ENCODE measurements at places on chromosomes 1 and 21. TPM values are rescaled to one million over a fixed set of nuclear protein-coding genes. Genes with fewer than 3 reads are reported as not detected.

The LCE1C gene
- not detected for total RNA-seq

GRCh38 chr1:92790867-92791266 lies 6.0 kb upstream of the EVI5 start:
- DNase-seq = no peak

DNA sequence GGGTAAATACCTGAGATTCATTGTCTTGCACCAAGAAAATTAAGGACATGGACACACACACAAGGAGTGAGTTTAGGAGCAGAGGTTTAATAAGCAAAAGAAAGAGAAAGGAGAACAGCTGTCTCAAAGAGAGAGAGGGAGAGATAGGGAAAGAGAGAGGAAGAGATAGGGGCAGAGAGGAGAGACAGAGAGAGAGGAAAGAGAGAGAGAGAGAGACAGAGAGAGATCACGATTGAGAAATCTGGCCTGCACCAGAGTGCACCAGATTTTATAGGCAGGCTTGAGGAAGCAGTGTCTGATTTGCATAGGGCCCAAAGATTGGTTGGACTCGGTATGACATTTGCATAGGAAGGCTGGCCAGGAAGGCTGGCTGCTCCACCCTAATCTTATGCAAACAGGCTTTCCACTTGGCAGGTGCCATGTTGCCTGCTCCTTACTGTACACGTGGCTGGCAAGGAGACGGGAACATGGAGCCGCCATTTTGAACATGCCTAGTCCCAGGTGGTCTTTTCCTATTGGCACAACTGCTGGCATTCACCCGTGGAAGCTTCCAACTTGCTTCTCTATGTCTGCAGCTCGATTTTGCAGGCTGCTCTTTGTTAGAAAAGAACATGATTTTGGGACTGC lies 419.9 kb downstream of the ZP4 start:
- DNase-seq = no peak

DNA sequence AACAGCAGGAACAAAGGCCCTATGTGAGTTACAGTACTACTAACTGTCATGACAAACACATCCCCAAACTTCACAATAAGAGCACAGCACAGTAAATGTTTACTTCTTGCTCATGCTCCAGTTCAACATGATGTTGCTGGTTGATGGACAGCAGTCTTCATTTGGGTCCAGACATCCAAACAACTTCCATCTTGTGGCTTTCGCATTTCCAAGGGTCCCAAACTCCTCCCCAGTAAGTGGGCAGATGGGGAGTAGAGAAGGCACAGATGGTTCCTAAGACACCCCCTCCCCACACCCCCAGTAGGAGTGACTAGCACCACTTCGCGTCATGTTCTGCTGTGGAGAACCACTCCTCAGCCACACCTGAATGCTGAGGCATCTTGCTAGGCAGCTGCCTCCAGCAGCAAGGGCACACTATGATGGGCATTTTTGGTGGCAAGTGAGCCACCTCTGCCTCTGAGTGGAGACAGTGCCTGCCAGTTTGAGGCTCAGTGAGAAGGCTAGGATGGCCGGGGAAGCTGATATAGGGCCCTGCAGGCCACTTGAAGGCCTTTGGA lies 32.7 kb upstream of the CD2 start:
- DNase-seq = no peak

GRCh38 chr1:247212627-247213617 lies 41.1 kb upstream of the ZNF124 start:
- peak; percentile 15 for DNase-seq

The KPRP gene
- not detected for total RNA-seq

DNA sequence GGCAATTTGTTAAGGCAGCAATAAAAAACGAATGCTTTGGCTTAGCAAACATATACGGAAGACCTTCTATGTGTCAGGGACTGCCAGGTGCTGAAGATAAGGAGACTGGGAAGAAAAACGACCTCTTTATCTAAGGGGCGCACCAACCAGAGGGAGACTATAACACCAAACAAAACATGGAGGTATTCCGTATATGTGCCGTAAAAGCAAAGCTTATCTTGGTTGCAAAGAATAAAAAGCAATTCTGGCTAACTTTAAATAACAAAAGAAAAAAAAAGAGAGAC lies 167.1 kb upstream of the KCNJ15 start:
- DNase-seq = no peak

The PEX14 gene
- 10.2 TPM for total RNA-seq

- DNase-seq = no peak
Measured at GRCh38 chr1:90107990-90108389, 113.1 kb downstream of the ZNF326 start.

The CDCA8 gene
- total RNA-seq = 1.3 TPM

The TDRD5 gene
- 0.87 TPM for total RNA-seq

DNA sequence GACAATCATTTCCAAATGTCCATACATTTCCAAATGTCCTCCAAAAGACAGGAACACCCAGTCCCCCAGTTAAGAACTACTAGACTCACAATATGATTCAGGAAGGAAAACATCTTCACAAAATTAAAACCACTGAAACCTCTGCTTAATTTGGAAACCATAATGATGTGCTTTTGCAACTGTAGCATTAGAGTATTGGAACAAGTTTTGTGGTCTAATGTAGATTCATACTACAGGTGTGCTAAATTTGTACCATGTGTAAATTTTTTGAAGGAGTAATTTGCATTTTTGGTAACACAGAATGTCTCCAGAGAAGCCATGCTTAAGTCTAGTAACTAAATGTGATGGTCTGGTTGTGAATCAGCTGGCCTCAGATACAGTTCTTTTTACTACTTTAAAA lies 129.6 kb downstream of the DPYD start:
- no peak for DNase-seq

The ADORA1 gene
- total RNA-seq = 4.2 TPM

The FAM72B gene
- total RNA-seq = 0.52 TPM

The PRDX6 gene
- total RNA-seq = 387 TPM

GRCh38 chr1:108814343-108815125 lies 42.4 kb downstream of the AKNAD1 start:
- DNase-seq = peak; percentile 33

The TRIM46 gene
- 5.9 TPM for total RNA-seq

DNA sequence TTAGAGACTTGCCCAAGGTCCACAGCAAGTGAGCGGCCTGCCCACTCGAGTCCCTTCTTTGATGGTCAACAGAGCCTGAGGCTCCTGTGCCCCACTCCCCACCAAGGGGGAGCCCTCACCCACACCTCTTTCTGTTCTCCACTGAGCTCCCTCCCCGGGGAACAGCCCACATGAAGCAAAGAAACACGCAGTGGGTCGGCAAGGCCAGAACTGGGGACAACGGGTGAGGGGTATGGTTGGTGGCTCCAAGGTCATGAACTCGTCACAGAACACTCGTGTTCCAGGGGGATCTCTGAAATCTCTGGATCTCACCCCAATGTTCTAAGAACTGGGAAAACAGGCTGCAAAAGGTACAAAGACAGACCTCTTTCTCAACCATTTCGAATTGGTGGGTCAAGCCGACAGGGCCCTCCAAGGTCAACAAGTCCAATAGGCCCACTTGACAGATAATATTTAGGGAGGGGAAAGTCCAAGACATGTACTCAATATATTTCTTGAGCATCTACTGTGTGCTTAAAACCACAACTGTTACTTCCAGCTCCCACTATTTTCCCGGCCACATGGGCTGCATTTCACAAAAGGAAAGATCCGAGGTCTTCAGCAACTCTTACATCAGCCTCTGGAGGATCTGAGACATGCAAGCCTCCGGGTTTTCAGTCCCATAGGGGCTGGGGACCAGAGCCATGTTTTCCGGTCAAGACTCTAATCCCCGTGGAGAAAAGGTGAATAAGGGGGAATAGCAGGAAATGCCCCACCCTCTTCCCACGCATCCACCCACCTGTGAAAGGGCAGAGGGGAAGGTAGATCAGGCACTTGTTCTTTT lies 1.1 kb upstream of the RAP1GAP start:
- no peak for DNase-seq

The DENND2D gene
- total RNA-seq = 33.4 TPM

The RERE gene
- total RNA-seq = 57.8 TPM

- DNase-seq = no peak
Measured at GRCh38 chr1:190564117-190564516, 86.5 kb upstream of the BRINP3 start.

DNA sequence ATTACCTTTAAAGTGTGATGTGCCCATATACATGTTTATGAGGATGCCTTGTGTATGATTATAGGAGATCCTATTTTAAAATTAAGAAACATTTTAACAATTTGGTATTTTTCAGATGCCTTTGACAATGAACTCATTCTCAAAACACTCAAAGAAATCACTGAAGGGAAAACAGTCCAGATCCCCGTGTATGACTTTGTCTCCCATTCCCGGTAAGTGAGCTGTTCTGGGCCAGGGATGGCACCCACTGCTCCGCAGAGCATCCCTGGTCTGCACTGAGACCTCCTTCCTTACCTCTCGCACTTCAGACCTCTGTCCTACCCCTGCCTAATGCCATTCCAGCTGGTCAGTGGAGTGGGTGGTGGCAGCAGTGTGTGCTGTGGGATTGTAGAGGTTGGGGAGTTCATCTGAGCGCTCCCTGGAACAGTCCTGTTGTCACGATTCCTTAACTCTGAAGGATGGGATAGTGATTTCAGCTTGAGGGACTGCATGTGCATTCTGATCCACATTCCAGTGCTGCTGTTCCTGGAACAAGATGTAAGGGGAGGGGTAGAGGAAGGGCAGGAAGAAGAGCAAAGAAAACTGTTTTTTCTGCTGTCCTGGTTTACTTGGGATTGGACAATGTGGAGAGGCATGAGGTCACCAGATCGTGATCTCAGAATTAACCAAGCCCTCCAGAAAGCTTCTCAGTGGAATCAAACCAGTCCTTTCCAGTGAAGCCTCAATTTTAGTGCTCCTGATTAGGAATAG lies 63.9 kb downstream of the UCK2 start:
- no peak for DNase-seq

The CLDN14 gene
- total RNA-seq = 4.0 TPM

The KCNA3 gene
- total RNA-seq = not detected

DNA sequence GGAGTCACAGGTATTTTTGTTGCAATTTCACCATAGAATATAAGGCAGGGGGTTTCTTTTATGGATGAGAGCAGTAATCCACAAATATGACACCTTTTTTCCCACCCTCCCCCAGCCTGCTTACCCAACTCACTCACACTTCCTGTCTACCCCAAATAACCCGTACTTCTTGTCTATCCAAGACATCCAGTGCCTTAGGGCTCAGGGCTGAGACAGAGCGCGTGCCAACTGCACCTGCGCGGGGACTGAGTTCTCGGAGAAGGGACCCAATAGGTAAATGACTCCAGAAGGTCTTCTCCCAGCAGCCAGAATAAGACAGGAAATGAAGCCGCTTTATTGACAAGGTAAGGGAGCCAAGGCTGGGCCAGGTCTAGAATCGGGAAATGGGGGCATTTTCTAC lies 369.1 kb downstream of the SIPA1L2 start:
- no peak for DNase-seq

The SAMSN1 gene
- 0.35 TPM for total RNA-seq

DNA sequence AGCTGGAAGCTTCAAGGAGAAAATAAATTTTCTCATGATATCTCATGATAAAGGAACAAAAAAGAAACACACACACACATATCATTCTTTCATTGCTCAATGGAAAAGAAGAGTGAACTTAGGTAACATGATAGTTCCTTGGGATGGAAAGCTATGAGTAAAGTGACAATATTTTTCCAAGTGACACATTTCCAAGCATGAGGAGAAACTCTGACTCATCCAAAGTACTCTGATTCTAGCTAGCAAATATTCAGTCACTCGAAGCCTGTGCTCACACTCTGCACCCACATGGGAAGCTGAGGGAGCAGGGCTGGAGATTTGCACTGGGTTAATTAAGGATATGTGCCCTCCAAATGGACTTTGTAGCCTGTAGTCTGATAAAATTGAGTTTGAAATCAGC lies 222.4 kb downstream of the LRRC40 start:
- DNase-seq = peak; percentile 40

The GSTM5 gene
- not detected for total RNA-seq

The LHX8 gene
- total RNA-seq = not detected

DNA sequence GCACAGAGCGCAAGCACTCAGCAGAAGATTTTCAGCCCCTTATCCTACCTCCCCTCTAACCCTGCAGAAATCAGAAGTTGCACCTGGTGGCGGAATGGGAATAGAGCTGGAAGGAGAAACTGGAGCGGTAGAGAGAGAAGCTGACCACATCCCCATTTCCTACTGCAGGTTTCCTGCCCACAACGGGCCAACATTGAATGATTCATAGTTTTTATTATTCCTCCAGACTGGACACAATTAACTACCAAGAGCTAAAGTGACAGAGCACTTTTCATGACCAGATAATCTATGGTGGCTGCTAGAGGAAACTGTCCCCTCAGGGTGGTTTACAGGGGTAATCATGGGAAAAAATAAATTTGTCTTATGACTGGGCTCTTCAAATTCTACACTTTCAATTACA lies 21.3 kb upstream of the LRRC8D start:
- DNase-seq = peak; percentile 52

The FAM167B gene
- total RNA-seq = not detected

DNA sequence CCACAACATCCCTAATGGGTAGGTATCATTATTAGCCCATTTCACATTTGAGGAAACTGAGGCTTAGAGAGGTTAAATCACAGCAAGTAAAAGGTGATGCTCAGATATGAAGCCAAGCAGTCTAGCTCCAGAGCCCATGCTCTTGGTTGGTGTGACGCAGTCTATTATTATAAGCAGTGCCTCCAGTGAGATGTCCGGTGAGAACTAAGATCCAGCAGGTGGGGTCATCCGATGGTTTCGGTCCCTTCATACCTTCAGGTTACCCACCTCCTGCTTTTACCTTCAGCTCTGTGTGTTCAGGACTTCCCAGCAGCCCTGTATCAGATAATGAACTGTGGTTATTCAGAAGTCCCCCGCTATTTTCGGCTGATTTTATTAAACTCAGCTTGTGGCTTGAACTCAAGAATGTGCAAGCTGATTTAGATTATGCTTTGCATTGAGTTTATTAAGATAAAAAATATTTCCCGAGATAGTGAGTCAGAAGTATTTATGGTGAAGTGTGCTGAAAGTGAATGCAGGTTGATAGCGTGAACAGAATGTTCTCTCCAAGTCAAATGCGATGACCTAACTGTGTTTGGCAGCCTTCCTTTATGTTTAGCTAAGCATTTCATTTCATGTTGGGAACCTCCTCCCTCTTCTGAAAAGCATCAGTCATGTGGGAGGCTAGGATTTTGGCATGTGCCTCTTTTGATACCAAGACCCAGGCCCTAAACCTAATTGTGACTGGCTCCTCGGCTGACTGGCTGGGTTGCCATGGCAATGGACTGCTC lies 160.9 kb upstream of the UBE2U start:
- DNase-seq = peak; percentile 94

DNA sequence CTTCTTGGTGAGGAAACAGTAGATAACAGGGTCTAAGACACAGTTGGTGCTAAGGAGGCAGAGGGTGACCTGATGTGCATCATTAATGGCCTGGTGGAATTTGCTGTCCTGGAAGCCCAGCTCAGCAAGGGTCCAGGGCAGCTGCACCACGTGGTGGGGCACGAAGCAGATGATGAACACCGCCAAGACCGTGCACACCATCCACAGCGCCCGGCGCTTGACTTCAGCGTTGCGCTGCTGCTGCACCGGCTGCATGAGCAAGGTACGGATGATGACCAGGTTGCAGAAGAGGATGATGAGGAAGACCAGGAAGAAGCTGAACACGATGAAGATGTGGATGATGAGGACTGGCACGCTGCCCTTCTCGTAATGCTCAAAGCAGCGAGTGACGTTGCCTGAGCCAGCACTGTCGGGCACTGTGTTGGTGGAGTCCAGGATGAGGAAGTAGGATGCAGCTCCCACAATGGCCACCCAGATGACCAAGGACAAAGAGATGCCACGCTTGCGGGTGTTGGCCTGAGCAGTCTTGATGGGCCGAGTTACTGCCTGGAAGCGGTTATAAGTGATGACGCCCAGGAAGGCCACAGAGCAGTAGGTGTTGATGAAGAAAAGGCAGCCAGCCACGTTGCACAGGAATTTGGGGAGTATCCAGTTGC lies 26.2 kb downstream of the PTAFR start:
- no peak for DNase-seq

The KCNK1 gene
- 11.2 TPM for total RNA-seq

The HSD3B2 gene
- not detected for total RNA-seq
